ENCODE measurements at places on chromosomes 13 and 19.

DNA sequence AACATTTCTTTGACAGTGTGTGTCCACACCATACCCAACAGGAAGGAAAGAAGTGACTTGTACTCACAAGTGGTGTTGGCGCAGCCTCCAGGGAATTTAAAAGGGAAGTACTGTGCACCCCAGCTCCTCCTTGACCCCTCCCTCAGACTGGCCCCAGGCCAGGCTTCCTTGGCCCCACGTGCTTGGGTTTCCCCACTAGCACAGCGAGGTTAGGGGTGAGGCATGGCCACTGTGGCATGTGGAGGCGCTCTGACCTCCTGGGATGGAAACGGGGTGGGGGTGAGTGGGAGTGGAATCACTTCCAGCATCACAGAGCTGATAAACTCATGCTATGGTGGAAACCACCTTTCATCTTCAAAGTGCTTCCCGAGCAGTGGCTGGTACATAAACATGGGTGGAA is 168.6 kb downstream of the ZNF536 start:
- DNase-seq: no peak

- DNase-seq: no peak
Observed at GRCh38 chr19:16625163-16625958, 2.6 kb downstream of the MED26 start.

- DNase-seq: no peak
Observed at GRCh38 chr19:6216996-6217751, 62.6 kb downstream of the MLLT1 start.

GRCh38 chr19:589693-590395 is at the start of gene HCN2:
TSS of gene HCN2 (plus strand) at chr19:589881. CDS start at chr19:589946, 65 bp downstream.
- DNase-seq: no peak

- no peak for DNase-seq
Observed at GRCh38 chr13:23822252-23822824, 66.9 kb downstream of the MIPEP start.

- DNase-seq: no peak
Observed at GRCh38 chr13:114152285-114152645, 19.8 kb upstream of the RASA3 start.

DNA sequence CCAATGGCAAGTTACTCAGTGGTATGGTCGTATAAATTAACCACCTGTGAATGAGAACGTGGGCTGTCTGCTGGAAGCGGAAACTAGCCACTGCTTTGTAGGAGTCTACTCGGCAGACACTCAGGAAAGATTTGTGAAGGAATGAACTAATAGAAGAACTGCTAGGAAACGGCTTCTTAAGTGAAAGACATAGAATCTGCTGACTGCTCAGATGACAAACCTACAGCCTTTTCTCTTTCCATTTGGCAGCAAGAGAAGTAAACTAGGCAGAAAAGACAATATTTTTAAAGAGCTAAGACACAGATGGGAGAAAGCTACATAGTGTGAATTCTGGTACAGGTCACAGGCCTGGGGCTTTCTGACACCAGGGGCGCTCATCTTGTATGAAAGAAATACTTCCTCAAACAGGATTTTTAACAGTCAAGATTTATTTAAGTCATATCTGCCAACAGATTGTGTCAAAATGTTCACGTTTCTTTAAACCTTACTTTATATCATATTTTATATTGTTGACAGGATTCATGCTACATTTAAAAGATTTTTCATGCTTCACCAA is 78.4 kb downstream of the MIPEP start:
- no peak for DNase-seq

DNA sequence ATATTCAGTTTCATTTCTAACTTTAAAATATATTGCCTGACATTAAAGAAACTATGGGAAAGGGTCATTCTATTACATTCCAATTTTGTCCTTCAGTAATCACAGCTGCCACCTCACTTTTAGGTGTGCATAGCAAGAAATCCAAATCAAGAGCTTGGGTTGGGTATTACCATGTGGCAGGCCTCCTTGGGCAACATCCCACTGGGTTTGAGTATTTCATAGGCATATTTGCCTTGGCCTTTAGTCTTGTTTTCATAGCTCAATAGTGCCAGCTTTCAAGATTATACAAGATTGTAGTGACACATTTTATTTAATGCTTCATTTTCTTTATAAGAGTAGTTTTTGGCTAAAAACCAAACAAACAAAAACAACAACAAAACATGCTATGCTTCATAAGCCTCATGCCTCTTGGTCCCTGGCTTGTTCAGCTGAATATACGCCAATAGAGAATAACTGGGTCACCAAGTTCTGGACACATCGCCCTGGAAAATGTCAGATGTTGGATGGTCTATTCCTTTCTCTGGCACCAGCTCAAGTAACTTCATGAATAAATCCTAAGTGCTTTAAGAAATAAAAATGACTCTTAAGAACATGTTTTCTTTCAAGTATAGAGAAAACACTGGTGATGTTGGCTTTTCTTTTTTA is 167.4 kb upstream of the STARD13 start:
- no peak for DNase-seq

- no peak for DNase-seq
Observed at GRCh38 chr13:98343461-98343860, 166.4 kb upstream of the RNF113B start.

DNA sequence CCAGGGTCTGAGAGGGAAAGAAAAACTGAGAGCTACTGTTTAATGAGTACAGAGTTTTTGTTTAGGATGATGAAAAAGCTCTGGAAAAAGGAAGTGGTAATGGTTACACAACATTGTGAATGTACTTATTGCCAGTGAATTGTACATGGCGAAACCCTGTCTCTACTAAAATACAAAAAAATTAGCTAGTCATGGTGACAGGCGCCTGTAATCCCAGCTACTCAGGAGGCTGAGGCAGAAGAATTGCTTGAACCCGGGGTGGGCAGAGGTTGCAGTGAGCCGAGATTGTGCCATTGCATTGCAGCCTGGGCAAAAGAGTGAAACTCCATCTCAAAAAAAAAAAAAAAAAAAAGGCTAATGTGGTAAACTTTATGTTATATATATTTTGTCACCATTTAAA is 96.3 kb downstream of the VWA8 start:
- DNase-seq: no peak

DNA sequence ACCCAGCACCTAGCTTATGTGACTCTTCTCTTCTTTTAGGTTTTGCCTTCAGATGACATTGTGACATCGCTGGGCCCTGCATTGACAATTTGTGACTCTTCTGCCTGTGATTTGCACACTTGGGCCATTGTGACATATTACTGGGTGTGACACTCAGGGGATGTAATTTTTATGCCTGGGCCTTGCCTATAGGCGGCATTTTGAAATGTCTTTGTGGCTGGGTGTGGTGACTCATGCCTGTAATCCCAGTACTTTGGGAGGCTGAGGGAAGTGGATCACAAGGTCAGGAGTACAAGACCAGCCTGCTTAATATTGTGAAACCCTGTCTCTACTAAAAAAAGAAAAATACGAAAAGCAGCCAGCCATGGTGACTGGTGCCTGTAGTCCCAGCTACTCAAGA is 28.4 kb upstream of the ZNF681 start:
- no peak for DNase-seq

GRCh38 chr19:53424968-53425597 is 6.7 kb upstream of the ZNF761 start:
- DNase-seq: no peak

- DNase-seq: no peak
Observed at GRCh38 chr19:55247621-55248099, 11.2 kb downstream of the PPP6R1 start.

DNA sequence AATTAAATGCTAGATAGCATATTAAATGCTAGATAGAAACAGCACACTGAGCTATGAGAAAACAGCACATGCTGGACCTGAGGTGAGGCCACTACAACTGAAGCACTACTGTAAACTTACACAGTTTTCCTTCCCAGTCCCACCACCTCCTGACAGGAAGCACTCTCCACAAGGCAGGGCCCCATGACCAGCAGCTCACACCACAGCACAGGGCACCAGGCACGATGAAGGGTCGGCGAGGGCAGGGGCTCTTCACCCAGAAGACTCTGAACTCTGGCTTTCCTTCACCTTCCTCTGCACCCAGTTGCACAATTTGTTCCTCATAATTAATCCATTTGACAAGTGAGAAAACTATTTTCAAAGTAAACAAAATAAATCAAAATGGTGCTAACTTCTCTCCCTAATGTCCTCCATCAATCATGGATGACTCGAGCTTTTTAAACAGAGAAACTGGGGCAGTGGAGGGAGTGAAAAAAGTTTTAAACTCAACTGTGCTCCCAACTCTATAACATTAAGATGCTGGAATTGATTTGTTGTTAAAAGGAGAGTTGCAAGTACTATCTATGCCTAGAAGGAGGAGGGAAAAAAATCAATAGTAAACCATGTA is 568.7 kb downstream of the UQCRFS1 start:
- no peak for DNase-seq

DNA sequence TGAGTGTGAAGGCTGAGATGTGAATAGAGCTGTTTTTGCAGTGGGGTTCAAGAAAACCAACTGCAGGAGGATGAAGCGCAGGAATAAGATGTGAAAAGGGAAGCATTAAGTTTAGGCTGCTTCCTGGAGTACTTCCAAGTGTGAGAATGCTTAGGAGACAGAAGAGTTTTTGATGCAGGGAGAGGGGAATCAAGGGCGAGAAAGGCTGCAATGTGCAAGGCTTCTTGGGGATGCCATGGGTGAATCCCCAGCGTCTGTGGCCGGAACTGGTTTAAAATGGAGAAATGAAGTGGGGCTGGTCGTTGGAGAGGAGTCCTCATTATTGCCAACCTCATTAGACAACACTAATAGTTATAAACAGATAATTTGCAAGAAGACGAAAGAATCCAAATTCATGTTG is 764.9 kb downstream of the LIG4 start:
- no peak for DNase-seq

DNA sequence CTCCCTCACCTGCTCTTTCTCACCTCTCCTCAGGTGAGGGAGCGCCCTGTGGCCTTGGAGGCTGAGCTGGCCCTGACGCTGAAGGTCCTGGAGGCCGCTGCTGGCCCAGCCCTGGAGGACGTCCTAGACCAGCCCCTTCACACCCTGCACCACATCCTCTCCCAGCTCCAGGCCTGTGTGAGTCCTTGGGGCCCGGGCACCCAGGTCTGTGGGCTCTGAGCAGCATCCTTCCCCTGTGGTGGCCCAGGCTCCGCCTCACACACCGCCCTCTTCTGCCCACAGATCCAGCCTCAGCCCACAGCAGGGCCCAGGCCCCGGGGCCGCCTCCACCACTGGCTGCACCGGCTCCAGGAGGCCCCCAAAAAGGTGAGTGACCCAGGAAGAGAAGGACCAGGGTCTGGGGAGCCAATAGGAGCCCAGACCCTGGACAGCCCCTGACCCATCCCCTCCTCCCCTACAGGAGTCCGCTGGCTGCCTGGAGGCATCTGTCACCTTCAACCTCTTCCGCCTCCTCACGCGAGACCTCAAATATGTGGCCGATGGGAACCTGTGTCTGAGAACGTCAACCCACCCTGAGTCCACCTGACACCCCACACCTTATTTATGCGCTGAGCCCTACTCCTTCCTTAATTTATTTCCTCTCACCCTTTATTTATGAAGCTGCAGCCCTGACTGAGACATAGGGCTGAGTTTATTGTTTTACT is 1.9 kb downstream of the IFNL1 start:
- DNase-seq: no peak

DNA sequence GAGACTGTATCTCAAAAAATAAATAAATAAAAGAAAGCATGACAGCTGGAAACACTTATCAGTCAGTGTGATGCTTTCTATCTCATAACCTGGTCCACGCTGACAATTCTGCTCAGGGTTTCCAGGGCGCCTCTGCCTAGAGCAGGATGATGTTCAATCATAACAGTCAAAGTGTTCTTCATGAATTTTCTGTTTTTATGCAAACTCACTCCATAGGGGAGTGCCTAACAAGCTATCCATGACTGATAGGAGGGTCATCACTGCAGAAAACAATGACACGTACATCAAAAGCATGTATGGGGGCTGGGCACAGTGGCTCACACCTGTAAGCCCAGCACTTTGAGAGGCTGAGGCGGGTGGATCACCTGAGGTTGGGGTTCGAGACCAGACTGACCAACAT is 41.4 kb upstream of the ZNF83 start:
- DNase-seq: no peak

- no peak for DNase-seq
Observed at GRCh38 chr13:113421673-113422270, 31.5 kb downstream of the ADPRHL1 start.

DNA sequence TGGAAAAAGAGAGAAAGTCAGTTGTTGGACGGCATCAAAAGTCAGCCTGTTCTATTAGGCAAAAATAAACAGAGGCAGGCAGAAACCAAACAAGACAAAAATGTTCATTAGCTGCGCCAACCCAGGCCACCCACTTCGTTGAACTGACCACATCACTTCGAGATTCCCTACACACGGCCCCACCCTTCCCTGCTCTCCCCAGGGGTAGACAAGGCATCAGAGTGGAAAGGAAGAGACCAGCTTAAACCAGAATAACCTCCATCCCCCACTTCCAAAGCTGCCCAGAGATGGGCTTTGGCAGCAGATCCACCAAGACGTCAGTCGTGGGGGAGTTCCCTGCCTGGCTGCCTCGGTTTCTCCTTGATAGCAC is 204.6 kb upstream of the TSHZ3 start:
- no peak for DNase-seq

- DNase-seq: no peak
Observed at GRCh38 chr13:103068836-103069235, 2.6 kb upstream of the SLC10A2 start.

DNA sequence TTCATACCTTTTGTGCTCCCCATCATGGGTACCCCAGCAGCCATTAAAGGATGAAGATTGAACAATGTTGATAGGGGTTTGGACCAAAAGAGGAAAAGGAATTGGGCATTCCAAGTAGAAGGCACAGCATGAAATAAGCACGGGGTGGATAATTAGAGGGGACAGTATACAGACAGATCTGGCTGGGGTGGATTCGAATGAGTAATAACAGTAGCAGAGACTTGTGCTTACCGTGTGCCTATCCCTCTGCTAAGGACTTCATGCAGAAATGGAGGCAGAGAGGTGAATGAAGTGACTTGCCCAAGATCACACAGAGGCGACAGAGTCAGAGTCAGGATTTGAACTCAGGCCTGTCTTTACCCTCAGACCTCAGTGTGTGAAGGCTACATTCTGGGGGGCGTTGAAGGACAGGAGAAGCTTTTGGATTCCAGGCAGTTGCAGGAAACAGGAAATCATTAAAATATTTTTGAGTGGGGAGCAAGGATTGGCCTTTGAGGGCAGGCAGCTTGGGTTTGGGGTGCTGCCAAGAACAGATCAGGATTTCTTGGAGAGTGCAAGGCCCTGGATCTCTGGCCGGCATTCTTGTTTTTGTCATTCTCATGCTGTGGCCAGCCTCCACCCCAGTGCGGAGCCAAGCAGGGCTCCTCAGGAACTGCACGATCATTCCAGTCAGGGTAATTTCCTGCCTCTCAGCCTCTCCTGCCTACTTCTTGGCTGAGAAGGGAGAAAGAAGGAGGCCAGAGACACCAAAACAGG is 18.7 kb downstream of the PAF1 start:
- no peak for DNase-seq

DNA sequence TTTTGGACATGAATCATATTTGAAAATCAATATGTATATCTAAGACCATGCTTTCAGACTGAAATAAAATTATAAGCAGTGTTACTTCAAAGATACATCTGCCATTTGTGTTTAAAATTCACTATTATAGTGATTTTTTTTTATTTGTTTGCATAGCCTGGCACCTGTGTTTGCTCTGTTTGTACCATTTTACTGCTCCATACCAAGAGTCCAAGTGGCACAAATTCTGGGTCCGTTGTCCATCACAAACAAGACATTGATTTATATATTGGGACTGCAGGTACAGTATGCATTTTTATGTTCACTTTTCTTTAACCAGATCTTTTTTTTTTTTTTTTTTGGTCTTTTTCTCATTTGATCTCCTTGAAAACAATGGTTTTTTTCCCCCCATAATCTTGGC is 6.7 kb upstream of the GPR183 start:
- DNase-seq: no peak
